ENCODE measurements at places on chromosomes 12 and 14.

- no peak for DNase-seq
These were observed 168.6 kb downstream of the PRKCH start for GRCh38 chr14:61489932-61490331.

DNA sequence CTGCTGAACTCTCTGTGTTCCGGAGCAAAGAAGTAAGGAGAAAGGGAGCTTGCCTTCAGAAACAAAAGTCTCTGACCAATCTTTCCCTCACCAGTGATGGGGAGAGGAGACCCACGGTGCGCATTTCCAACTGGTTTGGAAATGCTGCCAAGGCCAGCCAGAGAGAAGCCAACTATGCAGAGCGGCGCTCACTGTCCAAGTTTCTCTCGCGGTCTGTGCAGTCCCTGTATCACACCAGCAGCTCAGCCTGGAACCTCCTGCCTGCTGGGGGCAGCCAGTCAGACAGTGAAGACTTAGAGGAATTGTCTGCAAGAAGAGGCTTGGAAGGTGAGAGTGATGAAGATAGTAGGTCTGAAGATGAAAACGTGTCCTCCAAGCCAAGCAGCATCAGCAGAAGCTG, 206.2 kb downstream of the NAV3 start:
- no peak for DNase-seq

GRCh38 chr14:20722016-20722415, 23.7 kb upstream of the EDDM3A start:
- DNase-seq: no peak

DNA sequence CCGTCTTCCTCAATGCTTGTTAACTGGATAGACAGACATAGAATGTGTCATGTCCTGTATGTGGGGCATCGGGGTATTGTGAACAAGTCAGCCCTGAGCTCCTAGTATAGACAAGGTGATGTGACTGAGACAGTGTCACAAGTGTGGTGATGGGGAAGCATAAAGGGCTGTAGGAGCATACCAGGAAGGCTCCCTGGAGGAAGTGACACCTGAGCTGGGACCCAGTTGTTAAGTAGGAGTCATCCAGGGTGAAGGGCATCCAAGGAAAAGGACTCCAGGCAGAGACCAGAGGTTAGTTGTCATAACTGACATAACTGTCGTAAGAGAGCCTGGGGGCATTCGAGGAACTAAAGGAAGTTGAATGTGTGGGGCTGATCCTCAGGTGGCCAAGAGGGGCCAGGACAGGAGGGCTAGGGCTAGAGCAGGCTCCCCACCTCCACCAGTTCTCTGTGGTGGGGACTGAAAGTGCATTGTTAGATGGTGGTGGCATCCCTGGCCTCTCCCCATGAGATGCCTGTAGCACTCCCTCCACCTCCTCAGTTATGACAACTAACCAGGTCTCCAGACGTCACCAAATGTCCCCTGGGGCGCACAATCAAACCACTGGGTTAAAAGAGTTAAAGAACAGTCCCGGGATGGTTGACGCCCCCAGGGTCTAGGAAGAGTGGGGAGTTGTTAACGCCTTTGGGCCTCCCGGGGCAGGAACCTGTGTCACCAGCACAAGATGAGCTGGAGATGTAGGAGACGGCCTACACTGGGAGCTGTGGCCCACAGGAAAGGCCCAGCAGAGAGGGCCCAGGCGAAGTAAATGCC, 2.4 kb downstream of the FICD start:
- no peak for DNase-seq

DNA sequence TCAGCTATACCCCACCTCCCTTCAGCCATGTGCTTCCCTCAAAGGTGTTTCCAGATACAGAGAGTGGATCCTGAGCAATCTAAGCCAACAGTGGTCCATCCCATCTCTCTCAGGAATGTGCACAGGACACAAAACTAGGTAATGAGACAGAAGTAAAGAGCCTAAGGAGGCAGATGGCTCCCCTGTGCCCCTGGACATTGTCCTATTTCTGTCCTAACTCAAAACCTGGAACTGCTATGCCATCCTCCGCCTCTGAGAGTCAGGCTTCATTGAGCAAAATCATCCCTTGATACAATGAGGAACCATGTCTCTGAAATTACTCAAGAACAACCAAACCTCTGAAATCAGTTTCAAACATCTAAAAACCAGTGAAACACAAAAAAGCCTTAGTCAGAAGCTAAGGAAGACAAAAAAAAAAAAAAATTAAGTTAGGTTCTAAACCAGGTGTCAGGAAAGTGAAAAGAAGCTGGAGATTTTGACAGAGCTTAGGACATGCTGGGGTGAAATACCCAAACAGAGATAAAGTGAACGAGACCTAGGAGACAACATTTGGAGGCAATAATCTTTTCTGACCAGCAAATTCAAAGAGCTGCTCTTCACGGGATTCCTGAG, 200.3 kb upstream of the PLEKHG7 start:
- no peak for DNase-seq

DNA sequence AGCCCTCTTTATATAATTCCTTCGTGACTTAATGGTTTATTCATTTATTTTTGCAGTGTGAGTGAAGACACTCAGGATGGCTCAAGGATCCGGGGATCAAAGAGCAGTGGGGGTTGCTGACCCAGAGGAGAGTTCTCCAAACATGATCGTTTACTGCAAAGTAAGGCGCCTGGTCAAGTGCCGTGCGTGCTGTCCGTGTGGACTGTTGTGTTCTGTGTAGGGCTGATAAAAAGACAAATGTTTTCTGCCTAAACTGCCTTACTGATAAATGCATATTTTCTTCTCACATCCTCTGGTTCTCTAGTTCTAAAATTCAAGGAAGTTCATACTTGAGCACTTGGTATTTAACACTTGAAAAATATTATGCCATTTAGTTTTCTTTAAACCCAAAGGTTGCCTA, 32.5 kb downstream of the RGS6 start:
- DNase-seq: no peak

- DNase-seq: no peak
These were observed 196.0 kb downstream of the RAD51B start for GRCh38 chr14:68015356-68016254.

- peak; percentile 30 for DNase-seq
These were observed 16.7 kb downstream of the KMT2D start for GRCh38 chr12:49043856-49044258.

GRCh38 chr12:76764856-76765255, 941 bp downstream of the ZDHHC17 start:
- DNase-seq: no peak

DNA sequence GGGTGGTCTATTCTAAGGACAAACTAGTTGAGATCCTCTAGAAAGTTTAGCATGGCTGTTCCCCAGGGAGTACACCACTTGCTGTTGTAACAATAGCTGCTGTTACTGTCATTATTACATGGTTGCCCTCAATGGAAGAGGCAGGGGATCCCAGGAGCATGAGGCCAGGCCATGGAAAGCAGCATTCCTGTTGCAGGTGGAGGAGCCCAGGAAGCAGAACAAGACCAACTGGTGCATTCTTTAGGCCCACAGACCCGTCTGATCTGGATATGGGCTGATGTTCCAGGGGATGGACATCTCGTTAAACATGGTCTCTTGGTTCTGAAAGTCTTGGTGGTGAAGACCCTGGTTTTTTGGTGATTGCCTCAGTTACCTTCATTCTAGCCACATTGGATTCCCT, 109.2 kb upstream of the WSCD2 start:
- no peak for DNase-seq

GRCh38 chr12:84585776-84586395, 326.7 kb downstream of the SLC6A15 start:
- no peak for DNase-seq

DNA sequence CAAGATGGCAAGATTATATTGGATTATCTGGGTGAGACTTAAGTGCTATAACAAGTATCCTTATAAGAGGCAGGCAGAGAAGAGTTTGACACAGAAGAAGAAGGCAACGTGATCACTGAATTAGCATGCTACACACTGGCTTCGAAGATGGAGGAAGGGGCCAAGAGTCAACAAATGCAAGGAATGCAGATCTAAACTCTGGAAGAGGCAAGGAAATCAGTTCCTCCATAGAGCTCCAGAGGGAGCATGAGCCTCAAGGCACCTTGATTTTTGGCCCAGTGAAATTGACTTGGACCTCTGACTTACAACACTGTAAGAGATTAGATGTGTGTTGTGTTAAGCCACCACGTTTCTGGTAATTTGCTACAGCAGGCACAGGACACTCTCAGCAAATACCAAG, 536.4 kb upstream of the SEL1L start:
- DNase-seq: no peak

DNA sequence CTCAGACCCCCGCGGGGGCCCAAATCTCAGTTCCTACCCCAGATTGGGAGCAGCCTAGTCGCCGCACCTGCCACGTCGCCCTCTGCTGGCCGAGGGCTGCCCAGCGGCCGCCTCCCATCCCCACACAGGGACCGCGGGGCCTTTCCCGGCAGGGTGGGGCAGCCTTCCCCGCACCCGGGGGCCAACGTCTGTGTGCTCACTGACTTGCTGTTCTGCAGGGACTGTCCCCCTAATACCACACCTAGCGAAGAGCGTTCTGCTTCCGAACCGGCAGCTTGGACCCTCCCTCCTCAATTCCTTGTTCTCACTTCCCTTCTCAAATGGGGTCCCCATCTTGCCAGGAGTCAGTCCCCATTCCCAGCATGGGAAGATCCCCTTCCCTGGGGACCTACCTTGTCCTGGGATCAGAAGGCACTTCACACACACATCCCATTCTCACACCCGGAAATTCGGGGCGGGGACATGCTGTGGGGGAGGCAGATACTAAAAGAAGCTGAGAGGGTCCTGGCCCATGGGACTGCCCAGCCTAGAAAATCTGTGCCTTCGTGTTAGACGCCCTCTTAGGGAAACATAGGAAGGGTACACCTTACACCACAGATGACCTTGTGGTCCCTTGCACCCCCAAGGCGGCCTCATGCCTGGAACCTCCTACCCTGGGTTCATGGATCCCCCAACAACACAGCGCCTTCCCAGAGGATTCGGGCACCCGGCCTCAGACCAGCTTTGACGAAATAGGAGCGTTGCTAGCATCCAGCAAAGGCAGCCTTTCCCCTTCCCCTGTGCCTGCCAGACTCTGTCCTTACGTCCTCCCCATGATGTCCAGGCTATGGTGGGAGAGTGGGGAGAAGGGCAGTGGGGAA, 16.4 kb downstream of the ACVRL1 start:
- DNase-seq: peak; percentile 29

GRCh38 chr12:103799857-103800771, 40.9 kb downstream of the NT5DC3 start:
- no peak for DNase-seq

GRCh38 chr14:75984674-75985073, 889 bp upstream of the IFT43 start:
- DNase-seq: no peak

DNA sequence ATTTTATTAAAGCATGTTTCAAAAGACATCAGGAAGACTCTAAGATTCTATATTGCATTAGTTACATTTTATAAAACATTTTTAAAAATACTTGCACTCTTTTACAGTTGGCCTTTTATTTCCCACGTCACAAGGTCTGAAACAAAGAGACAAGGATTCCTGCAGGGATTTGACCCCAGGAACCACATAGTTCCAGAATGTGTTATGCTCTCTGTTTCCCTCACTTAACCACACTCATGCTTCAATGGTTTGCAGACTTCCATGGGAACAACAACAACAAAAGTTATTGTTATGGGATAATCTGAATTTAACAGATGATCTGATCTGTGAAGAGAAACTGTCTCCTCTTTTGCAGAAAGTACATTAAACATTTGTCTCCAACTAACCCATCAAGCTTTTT, 104.3 kb upstream of the PPFIA2 start:
- no peak for DNase-seq

DNA sequence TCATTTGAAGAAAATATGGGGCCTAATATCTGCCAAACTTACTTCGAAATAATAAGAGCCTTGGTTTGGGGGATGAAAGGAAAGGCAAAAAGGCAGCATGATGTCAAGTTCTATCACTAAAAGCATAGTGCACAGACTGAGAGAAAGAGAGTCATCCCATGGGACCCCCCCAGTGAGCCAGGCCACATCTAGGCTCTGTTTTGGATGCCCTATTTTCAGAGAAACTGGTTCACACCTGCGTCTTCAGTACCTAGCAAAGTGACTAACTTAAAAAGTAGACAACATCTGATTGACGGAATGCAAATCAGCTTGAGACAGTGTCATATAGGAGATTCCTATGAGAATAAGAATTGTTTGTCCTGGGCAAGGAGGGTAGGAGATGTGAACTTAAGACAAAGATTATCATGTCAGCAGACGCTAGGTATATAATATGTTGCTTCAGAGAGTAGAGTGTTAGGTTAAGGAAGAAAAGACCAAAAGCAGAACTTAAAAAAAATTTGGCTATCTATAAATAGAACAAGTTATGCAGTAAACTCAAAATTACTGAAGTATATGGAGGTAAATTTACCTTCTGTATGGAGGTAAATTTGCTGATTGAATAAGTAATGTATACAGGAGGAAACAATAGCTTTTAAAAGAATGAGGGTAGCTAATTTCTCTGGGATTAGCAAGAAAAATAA, 148.2 kb downstream of the SLC41A2 start:
- no peak for DNase-seq
